ENCODE measurements at places on chromosomes 5 and 9. TPM values are rescaled to one million over a fixed set of nuclear protein-coding genes. Genes with fewer than 3 reads are reported as not detected.
A peak's percentile ranks its signal among the peaks of the same experiment; 100 is the strongest.

GRCh38 chr5:124887223-124887622 lies 140.8 kb upstream of the ZNF608 start:
- DNase-seq: no peak

- DNase-seq: no peak
These were observed 14.8 kb downstream of the PDGFRB start for GRCh38 chr5:150140830-150141229.

- peak; percentile 80 for DNase-seq
These were observed 30.1 kb downstream of the PTPA start for GRCh38 chr9:129141066-129142041.

DNA sequence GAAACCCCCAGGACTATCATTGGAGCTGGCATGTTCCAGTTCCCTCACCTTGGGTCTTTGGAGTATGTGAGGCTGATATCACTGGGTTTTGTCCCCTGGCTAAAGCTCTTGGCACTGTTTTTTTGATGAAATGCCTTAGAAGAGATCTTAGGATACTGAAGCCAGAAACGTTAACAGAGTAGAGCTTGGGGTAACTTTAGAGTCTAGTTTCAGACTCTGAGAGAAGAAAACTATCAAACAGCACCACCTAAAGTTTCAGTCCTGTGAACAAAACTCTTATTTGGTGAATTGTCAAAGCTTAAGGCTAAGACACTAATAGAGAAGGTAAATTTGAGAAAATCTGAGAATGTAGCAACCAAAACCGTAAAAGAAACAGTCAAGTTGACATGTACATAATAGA lies 111.7 kb upstream of the PUM3 start:
- DNase-seq: no peak

DNA sequence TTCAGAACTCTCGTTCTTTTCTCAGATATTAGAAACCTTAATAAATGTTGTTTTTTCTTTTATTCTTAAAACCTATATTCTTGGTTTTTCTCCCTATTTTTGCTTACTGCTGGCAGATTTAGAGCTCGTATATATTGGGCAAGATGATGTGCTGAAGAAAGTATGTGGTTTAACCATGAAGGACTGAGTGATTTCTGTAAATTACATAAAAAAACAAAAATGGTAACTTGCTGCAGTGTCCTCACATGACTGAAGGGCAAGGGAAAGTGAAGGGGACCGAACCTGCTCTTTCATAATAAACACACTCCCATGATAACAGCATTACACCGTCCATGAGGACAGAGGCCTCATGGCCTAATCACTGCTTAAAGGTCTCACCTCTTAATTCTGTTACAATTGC lies 393.8 kb upstream of the ZNF608 start:
- DNase-seq: no peak

DNA sequence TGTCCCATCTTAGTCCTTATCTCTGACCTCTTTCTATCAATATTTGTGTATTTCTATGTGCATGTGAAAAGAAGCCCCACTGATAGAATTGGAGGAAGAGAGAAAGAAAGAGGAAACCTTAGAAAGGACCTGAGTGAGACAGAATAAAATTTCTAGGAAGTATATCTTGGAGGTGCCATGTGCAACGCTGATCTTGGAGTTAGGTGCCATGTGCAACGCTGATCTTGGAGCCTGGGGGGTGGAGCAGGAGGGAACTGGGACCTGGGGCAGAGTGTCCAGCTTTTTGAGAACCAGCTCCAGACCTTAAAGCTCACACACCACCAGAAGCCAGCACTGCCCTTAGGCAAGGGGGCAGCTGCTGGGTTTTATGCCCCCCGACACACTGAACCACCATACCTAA lies 89.4 kb downstream of the SHC3 start:
- DNase-seq: no peak

PJA2 gene
- 89.6 TPM for total RNA-seq

SPAAR gene
- total RNA-seq: 0.83 TPM
